CD4-positive, alpha-beta T cell treated with Interleukin-2 at 100 ng/mL for 4 hours (primary cell): ENCODE measurements at places on chromosomes 5 and 9.

GRCh38 chr9:18059447-18059846 lies 414.5 kb upstream of the ADAMTSL1 start:
- DNase-seq = no peak

DNA sequence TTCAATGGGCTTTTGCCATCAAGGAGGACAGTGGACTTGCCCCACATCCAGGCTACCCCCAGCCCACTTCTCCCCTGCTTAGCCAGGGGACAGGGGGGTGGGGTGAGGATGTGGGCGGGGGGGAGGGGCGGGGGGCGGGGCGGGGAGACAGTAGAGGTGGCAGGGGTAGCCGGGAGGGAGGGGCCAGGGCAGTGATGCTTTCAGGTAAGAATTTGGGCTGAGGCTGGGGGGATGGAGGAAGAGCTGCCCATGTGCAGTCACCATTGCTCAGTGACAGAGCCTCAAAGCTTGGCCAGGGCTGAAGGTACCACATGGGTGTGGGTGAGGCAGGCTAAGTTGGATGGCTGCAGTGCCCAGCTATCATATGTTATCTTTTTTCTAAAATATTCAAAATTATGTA lies 40.7 kb upstream of the HNRNPA0 start:
- DNase-seq = no peak

DNA sequence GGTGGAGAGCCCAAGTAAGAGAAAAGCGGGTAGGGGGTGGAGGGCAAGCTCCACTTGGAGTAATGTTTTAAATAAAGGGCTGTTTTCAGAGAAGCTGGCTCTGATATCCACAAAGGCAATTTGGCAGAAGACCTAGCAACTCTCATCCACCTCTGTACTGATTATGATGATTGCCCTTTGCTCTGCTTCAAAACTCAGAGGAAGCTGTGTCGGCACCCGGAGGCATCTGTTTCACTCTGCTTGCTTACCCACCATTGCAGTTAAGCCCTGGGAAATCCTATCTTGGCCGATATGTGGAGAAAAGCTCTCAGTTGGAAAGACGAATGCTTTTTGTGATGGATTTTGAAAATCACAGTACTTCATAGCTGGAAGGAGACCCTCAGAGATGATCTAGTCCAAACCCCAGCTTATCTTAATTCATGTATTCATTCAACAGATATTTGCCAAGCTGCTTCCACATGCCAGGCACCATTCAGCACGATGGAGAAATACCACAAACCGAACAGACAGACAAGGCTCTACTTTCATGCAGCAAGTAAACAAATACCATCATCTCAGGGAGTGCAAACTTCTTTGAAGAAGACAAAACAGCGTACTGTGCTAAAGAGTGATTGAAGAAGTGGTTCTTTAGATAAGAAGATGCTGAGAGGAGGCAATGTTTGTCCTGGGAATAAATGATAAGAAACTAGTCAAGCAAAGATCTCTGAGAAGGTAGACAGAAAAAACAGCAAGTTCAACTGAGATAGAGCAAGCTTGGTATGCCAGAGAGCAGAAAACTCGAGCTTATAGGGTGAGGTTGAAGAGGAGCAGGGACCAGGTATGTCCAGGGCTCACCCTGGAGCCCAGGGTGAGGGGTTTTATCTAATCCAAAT lies 140.4 kb upstream of the SPDL1 start:
- no peak for DNase-seq

- no peak for DNase-seq
Observed at GRCh38 chr5:77719666-77720363, 56.3 kb downstream of the TBCA start.

DNA sequence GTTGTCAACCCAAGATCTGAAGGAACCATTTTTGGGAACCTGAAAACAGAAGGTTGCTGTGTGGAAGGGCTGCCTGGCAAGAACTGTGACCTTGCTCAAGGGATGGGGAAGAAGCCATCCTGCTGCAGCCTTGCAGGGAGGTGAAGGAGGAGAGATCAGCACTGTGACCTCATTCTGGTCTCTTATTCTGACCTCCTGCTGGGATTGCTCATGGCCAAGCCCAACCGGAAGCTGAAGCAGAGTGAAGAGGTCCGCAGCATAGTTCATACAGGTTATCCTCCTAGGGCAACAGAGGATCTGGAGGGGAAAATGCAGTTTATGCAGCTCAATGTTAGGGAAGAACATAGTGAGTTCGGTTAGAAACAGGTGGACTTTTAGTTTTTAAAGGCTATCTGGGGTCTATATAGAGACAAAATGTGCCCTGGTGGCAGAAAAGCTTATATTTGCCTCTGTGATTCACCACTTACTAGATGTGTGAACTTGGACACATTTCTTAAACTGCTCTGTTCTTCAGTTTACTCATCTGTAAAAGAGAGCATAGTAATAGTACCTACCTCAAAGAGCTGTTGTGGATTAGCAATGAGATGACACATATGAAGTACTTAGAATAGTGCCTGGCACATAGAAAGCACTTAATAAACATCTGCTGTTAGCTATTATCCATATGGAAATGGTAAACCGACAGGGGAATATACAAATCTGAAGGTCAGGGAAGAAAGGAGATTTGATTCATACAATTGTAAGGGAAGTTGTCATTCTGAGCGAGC lies 57.9 kb upstream of the BNC2 start:
- DNase-seq = no peak

DNA sequence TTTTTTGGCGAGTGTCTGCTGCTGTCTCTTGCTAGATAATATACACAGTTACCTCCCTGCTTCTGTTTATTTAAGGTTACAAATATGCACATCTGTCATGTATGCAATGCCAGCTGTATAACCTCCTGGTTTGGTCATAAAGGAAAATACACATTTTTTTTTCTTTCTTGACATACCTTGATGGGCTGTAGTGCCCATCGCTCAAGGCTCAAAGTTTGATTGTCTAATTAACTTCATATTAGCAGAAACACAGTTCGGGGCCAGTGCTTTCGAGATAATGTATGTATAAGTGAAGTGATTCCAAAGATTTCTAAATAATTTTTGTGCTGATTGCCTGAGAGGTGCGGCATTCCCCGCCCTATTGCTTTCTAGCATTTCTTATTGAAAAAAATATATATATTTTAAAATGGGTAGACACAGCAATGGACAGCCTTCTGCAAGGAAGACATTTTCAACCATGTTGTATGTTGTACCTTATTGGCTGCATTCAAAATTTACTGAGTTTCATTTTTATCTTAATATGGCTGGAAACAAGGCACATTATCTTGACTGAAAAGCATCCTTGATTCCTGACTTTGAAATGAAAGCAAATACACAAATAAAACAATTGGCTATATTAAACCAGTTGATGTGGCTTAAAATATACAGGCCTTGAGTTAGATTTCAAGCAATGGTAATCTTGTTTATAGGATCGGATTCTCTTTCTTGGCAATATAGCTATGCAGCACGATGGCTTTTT lies 206.2 kb downstream of the MEF2C start:
- DNase-seq = no peak

- DNase-seq = no peak
Observed at GRCh38 chr5:176955895-176956294, 50.7 kb downstream of the UIMC1 start.

GRCh38 chr9:251398-251797 lies 36.7 kb downstream of the DOCK8 start:
- DNase-seq = no peak

DNA sequence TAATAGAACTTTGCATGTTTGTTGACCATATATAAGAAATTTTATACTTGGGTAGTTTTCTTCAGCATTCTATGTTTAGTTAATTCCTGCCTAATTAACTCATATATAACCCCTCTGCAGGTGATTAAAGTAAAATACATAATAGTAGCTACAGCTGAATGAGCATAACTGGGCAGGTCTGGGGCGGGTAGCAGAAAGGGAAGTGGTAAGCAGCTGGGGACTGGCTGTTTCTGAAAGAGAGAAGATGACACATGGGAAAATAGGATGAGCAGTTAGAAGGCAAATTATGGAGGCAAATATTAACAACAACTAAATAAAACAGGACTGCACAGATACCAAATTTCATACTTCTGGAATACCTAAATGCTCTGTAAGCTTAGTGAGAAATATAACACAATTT lies 128.1 kb downstream of the CPLANE1 start:
- no peak for DNase-seq

GRCh38 chr5:73215891-73216610 lies 43.1 kb downstream of the TMEM174 start:
- peak; percentile 57 for DNase-seq

GRCh38 chr9:90555351-90556057 lies 87.1 kb downstream of the DIRAS2 start:
- DNase-seq = no peak

- DNase-seq = no peak
Observed at GRCh38 chr9:125659954-125660353, 47.1 kb downstream of the MAPKAP1 start.

DNA sequence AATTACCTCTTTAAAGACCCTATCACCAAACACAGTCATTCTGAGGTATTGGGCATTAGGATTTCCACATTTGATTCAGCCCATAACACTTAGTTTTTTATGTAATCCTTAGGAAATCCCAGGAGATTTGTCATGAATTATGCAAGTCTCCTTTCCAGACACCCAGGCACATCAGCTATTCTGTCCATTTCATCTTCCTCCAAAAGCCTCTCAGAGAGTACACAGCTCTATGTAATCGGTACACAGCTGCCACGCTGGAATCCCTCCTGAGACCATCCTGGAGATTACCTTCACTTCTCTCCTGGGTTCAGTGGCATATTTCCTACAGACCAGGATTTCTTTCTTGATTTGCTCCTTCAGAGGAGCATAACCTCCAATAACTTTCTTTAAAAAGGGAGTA lies 2309.8 kb upstream of the WWC1 start:
- no peak for DNase-seq

DNA sequence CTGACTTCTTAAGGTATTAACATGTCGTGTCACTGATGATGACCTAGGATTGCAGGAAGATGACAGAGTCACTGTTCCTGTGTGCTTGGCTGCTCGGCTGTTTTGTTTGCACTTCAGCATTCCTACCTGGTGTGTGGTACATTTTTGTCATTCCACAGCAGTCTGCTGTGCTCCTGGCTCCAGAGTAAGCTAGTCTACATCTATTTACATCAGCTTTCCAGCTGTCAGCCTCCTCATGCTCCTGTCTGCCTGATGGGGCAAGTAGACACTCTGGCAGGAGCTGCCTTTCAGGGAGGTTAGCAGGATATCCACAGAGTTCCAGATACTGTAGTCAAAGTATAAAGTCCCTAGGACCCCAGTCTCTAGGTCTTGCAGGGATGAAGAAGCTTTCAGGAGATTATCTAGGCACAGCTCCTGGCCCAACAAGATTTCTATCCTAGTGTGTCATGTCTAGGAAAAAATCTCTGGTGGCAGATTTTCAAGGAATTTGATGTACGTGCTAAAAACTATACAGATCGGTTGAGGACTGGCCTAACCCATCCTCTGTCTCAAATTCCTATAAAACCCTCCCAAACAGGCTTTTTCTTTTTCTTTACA lies 28.4 kb downstream of the RUSC2 start:
- DNase-seq = no peak

GRCh38 chr5:51518607-51519006 lies 135.4 kb downstream of the ISL1 start:
- no peak for DNase-seq

DNA sequence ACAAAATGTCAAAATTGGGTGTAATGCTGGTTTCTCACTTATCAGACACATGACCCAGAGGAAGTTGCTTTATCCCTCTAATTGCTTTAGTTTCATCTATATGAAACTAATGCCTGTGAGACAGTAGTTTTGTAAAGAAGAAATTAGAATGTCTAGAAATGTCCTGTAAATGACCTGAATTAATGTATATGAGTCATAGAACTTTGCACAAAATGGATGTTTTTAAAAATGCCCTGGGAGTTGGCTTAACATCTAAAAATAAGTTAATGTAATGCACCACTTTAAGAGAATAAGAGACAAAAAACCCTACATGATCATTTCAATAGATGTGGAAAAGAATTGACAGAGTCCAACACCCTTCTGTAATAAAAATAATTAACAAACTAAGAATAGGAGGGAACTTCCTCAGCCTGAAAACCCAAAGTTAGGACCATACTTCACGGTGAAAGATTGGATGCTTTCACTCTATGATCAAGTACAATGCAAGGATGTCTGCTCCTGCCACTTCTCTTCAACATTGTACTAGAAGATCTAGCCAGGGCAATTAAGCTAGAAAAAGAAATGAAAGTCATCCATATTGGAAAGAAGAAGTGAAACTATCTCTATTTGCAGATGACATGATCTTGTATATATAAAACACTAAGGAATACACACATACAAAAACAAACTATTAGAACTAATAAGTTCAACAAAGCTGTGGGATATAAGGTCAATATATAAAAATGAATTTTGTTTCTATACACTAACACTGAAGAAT lies 117.9 kb downstream of the MELK start:
- DNase-seq = no peak

GRCh38 chr9:32706725-32707100 lies 71.2 kb upstream of the TAF1L start:
- DNase-seq = no peak

- no peak for DNase-seq
Observed at GRCh38 chr5:166781737-166782136, 1509.7 kb upstream of the WWC1 start.

GRCh38 chr5:67118050-67118620 lies 78.5 kb downstream of the CD180 start:
- DNase-seq = no peak

- no peak for DNase-seq
Observed at GRCh38 chr9:95857124-95857523, 18.4 kb upstream of the ERCC6L2 start.

DNA sequence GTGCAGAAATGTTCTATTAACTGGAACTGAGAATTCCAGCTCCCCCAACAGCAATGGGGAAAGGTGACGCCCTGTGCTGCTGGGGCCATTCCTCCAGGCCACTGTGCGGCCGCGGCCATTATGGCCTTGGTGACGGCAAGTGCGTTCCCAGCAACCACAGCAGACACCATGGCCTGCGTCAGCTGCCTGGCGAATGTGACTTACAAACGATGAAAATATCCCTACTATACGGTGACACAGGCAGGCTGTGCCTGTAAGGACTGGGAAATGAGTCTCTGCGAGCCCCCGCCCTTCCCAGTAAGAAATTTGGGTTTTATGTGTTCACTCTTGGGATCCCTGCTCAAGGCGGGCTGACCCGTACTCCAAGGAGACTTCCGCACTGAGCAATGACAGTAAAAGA lies 20.6 kb downstream of the CLPTM1L start:
- no peak for DNase-seq

GRCh38 chr5:42943931-42944631 lies 96.0 kb downstream of the ANXA2R start:
- DNase-seq = no peak

DNA sequence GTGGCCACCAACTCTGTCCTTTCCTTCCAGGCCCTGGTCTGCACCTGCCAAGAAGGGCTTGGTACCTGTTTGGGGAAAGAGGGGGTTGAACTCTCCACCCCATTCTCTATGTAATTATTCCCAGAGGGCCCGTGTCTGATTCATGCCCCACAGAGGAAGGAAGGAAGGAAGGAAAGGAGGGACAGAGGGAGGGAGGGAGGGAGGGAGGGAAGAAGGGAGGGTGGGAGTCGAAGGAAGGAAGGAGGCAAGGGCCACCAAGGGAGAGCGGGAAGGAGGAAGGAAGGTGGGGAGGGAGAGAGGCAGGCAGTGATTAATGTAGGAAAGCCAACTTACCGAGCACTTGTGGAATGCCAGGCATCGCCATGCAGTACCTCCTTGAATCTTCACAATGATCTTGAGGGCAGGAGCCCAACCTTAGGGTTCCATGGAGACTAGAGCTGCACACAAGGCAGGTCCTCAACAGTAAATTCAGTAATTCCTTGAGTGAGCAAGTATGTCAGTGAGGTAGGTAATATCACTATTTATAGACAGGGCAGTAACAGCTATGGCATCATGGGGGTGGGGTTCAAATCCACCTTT lies 75.8 kb downstream of the FGF18 start:
- DNase-seq = no peak
